MCF 10A (cell line): ENCODE measurements at places on chromosomes 1 and 21.

- peaks cover 34% of the 10 kb centered on the region for H3K4me1 ChIP-seq
- no peak for DNase-seq
- peak overlapping the region; percentile 95 for H3K4me3 ChIP-seq
- peaks cover 43% of the 10 kb centered on the region for H3K36me3 ChIP-seq
Observed at GRCh38 chr1:11807133-11807532, 1.1 kb downstream of the CLCN6 start.

DNA sequence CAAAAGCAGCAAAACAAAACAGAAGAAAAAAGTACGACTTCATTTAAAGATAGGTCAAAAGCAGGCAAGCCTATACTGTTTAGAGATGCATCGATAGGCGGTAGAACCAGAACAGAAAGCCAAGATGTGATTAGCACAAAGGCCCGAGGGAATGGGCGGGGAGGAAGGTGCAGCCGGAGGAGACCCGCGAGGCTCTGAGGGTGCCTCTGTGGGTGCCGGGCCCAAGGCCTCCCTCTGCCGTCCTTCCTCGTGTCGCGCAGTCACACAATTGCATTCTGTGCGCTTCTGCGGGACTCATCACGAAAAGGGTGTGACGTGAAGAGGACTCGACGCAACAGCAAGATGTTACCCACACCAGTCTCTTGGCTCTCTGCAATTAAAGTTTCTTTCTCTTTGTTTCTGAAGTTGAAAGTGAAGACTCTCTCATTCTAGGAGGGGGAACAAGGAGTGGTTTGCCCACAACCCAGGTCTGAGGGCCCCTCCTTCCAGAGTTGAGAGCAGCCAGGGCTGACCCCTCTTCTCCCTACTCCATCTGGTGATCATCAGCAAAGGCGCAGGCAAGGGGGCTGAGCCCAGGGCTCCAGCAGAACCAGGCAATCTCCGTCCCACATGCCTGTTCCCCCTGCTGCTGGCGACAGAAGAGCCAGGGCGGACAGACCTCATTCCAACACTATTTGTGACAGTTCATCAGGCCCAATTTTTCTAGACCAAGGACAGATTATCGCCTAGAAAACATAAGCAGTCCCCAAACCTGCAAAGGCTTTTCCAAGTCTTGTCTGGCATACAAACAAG lies 41.0 kb downstream of the NPHP4 start:
- no peak for DNase-seq
- no peak overlapping the region for H3K4me3 ChIP-seq
- no peaks in the 10 kb centered on the region for H3K4me1 ChIP-seq
- no peak overlapping the region for H3K27ac ChIP-seq
- peaks cover 49% of the 10 kb centered on the region for H3K36me3 ChIP-seq

- H3K27me3 ChIP-seq = no peaks in the 10 kb centered on the region
- DNase-seq = peak; percentile 10
- no peaks in the 10 kb centered on the region for H3K4me1 ChIP-seq
- H3K27ac ChIP-seq = no peak overlapping the region
Observed at GRCh38 chr1:186002406-186002805, 268.2 kb downstream of the HMCN1 start.

GRCh38 chr1:201454608-201455007 lies 14.4 kb downstream of the PHLDA3 start:
- no peaks in the 10 kb centered on the region for H3K27me3 ChIP-seq
- H3K36me3 ChIP-seq = peaks cover 6% of the 10 kb centered on the region
- no peak overlapping the region for H3K27ac ChIP-seq
- peaks cover 31% of the 10 kb centered on the region for H3K4me1 ChIP-seq
- no peak for DNase-seq

GRCh38 chr1:6052543-6053205 lies 7.0 kb downstream of the KCNAB2 start:
- H3K27ac ChIP-seq = no peak overlapping the region
- H3K4me3 ChIP-seq = no peak overlapping the region
- peaks cover 6% of the 10 kb centered on the region for H3K36me3 ChIP-seq
- peaks cover 10% of the 10 kb centered on the region for H3K4me1 ChIP-seq

DNA sequence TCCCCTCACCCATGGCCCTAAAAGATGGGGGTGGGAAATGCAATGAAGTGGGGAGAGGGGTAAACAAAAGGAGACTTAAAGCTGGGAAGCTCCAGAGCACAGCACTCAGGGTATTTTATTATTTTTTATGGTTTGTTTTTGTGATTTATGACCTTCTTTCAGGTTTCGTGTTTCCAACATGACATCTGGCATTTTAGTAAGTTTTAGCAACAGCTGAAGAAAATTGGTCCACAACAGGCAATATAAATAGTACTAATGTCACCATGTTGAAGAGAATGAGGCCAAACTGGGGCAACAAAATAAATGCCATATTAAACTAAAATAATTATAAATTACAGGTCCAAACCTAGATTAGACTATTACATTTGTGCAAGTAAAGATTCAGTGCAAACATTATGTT lies 56.3 kb downstream of the TBX15 start:
- no peaks in the 10 kb centered on the region for H3K36me3 ChIP-seq
- H3K27ac ChIP-seq = no peak overlapping the region
- no peak overlapping the region for H3K4me3 ChIP-seq
- no peaks in the 10 kb centered on the region for H3K4me1 ChIP-seq
- peaks cover 17% of the 10 kb centered on the region for H3K27me3 ChIP-seq

- no peak for DNase-seq
- H3K27me3 ChIP-seq = peaks cover 24% of the 10 kb centered on the region
- peaks cover 7% of the 10 kb centered on the region for H3K4me1 ChIP-seq
- H3K27ac ChIP-seq = no peak overlapping the region
- no peak overlapping the region for H3K4me3 ChIP-seq
- H3K36me3 ChIP-seq = no peaks in the 10 kb centered on the region
Observed at GRCh38 chr1:12114340-12114683, 51.2 kb downstream of the TNFRSF8 start.

DNA sequence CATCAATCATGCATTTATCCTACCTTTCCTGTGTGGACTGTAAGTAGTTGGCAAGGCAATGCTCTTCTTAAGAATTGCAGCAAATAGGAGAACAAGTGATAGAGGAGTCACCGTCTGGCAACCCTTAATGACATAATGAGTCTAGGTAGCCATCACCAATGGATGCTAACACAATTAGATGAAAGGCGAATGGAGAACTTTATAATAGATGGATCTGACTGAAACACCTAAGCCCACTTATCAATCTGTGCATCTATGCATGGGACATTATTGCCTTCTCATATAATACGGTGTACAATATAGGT lies 18.9 kb upstream of the CAPN8 start:
- H3K27me3 ChIP-seq = no peaks in the 10 kb centered on the region
- peaks cover 6% of the 10 kb centered on the region for H3K4me1 ChIP-seq
- no peaks in the 10 kb centered on the region for H3K36me3 ChIP-seq
- H3K27ac ChIP-seq = no peak overlapping the region
- no peak overlapping the region for H3K4me3 ChIP-seq

GRCh38 chr1:192459467-192459866 lies 116.1 kb upstream of the RGS1 start:
- H3K27ac ChIP-seq = no peak overlapping the region
- no peak for DNase-seq
- H3K36me3 ChIP-seq = no peaks in the 10 kb centered on the region
- no peaks in the 10 kb centered on the region for H3K27me3 ChIP-seq
- H3K4me1 ChIP-seq = no peaks in the 10 kb centered on the region

- H3K27ac ChIP-seq = no peak overlapping the region
- no peak overlapping the region for H3K4me3 ChIP-seq
- no peaks in the 10 kb centered on the region for H3K4me1 ChIP-seq
- H3K36me3 ChIP-seq = no peaks in the 10 kb centered on the region
- no peak for DNase-seq
Observed at GRCh38 chr1:216140730-216141524, 282.3 kb downstream of the USH2A start.

DNA sequence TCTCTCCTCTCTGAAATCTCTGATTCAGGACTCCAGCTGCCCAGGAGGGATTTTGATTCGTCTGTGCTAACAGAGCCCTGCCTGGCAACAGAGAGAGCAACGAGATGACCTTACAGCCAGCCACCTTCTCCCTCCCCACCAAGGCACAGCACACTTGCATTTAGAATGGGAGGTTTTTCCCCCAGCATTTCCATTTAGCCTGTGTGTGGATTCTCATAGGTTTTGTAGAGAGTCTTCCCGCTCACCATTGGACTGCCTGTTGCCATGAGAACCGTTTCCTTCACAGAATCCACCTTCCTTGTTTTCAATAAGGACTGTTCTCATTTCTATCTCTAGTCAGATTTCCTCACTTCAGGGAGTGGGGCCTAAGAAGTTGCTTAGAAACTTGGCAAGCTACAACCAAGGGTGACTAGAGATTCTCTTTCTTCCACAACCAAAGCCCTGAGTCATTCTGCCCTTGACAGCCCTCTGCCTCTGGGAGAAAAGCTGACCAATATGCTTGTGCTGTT lies 5.8 kb upstream of the IKBKE start:
- H3K27ac ChIP-seq = peak overlapping the region; percentile 32
- H3K36me3 ChIP-seq = peaks cover 16% of the 10 kb centered on the region
- peaks cover 24% of the 10 kb centered on the region for H3K4me1 ChIP-seq
- peaks cover 13% of the 10 kb centered on the region for H3K27me3 ChIP-seq
- H3K4me3 ChIP-seq = no peak overlapping the region

GRCh38 chr1:113141650-113142473 lies 68.9 kb downstream of the LRIG2 start:
- DNase-seq = peak; percentile 22
- peaks cover 20% of the 10 kb centered on the region for H3K4me1 ChIP-seq
- peak overlapping the region; percentile 3 for H3K27ac ChIP-seq
- no peaks in the 10 kb centered on the region for H3K27me3 ChIP-seq

- H3K4me3 ChIP-seq = no peak overlapping the region
- H3K27ac ChIP-seq = no peak overlapping the region
- no peaks in the 10 kb centered on the region for H3K36me3 ChIP-seq
- no peak for DNase-seq
- no peaks in the 10 kb centered on the region for H3K27me3 ChIP-seq
- peaks cover 6% of the 10 kb centered on the region for H3K4me1 ChIP-seq
Observed at GRCh38 chr1:167146903-167147539, 53.1 kb downstream of the STYXL2 start.

DNA sequence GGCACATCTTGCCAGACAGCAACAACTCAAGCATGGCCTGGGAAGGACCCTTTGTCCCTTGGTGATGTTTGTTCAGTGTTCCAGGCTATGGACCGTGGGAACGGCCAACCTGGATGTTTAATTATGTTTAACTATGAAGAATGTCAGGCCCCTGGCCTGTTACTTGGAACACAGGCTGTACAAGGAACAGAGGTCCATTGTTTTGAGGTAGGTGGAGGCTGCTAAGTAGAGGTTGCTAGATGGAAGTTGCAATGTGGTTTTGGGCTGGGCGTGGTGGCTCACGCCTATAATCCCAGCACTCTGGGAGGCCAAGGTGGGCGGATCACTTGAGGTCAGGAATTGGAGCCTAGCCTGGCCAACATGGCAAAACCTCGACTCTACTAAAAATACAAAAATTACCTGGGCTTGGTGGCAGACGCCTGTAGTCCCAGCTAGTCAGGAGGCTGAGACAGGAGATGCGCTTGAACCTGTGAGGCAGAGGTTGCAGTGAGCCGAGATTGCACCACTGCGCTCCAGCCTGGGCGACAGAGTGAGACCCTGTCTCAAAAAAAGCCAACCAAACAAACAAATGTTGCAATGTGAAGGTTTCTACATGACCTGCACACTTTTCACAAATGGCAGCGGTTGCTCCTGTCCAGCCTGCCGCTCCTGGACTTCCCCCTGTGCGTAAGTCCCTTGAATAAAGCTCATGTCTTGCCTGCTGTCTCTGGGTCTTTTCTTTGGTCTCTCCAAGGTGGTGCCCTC lies 2.5 kb upstream of the LEFTY1 start:
- no peaks in the 10 kb centered on the region for H3K36me3 ChIP-seq
- no peaks in the 10 kb centered on the region for H3K27me3 ChIP-seq
- DNase-seq = no peak
- peaks cover 6% of the 10 kb centered on the region for H3K4me1 ChIP-seq

DNA sequence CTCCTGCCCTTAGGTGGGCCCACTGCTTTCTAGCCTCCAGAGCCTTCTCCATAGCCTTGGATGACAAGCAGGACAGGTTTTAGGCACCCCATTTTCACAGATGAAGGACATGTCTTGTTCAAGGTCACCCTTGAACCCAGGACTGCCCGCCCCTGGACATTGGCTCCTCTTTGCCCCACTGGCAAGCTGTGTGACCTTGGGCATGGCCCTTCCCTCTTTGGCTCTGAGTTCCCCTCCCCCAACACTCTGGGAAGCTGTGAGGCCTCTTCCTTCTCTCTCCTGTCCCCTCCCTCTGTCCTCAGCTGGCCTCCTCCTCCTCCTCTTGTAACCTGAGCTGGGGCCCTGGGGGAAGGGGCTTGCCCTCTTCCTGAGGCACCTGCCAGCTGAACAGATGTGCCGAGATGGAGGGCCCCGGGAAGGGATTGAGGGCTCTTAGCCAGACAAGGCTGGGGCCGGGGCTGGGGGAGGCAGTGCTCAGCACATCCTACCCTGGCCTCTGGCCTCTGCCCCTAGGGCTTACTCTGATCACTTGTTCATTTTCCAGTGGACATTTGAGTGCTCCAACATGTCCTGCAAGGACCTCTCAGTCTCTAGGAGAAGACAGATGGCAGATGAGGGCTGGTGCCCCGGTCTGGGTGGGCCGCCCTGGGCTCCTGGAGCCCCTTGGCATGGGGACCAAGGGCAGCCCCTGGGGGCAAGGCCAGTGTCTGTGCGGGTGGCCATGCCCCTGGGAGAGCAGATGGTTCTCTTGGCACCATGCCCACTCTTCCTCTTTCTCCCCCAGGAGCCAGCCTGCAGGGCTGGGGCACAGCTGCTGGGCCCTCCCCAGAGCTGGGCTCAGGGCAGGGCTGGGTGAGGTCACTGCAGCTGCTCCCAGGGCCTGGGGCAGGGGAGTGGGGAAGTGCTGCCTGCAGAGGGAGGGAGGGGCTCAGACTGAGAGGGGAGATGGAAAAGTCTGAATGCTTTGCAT lies 10.7 kb downstream of the FOXO6 start:
- peaks cover 18% of the 10 kb centered on the region for H3K27me3 ChIP-seq
- DNase-seq = peak; percentile 34
- peaks cover 6% of the 10 kb centered on the region for H3K36me3 ChIP-seq
- no peak overlapping the region for H3K4me3 ChIP-seq

DNA sequence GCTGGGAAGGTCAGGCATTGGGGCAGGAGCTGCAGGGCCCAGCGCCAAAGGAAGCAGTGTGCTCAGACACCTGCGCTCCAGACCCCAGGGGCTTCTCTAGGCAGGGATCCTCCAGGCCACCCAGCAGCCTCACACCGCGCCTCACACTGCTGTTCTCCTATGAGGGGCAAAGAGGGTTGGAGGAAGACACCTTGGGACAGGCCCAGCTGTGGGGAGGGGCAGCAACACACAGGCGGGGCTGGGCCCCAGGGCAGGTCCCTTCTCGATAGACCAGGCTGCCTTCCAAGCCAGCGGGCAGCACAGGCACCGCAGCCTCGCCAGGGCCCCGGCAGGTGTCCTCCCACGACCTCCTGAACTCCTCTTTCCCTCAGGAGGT lies 20.7 kb upstream of the PRSS38 start:
- peaks cover 7% of the 10 kb centered on the region for H3K4me1 ChIP-seq
- H3K4me3 ChIP-seq = no peak overlapping the region
- DNase-seq = no peak
- no peaks in the 10 kb centered on the region for H3K36me3 ChIP-seq
- peaks cover 10% of the 10 kb centered on the region for H3K27me3 ChIP-seq

GRCh38 chr1:35080171-35080854 lies 1.1 kb downstream of the ZMYM1 start:
- peaks cover 21% of the 10 kb centered on the region for H3K4me1 ChIP-seq
- H3K4me3 ChIP-seq = peak overlapping the region; percentile 98
- H3K27me3 ChIP-seq = no peaks in the 10 kb centered on the region
- peaks cover 11% of the 10 kb centered on the region for H3K36me3 ChIP-seq
- peak overlapping the region; percentile 98 for H3K27ac ChIP-seq

GRCh38 chr1:185601189-185601588 lies 133.0 kb upstream of the HMCN1 start:
- no peaks in the 10 kb centered on the region for H3K27me3 ChIP-seq
- H3K27ac ChIP-seq = no peak overlapping the region
- DNase-seq = no peak
